ENCODE measurements at places on chromosomes 6 and 20.

GRCh38 chr6:70394518-70395300 is 18.6 kb upstream of the FAM135A start:
- DNase-seq, result no peak

GRCh38 chr20:39851459-39851858 is 837.6 kb downstream of the MAFB start:
- DNase-seq, result peak; percentile 40

DNA sequence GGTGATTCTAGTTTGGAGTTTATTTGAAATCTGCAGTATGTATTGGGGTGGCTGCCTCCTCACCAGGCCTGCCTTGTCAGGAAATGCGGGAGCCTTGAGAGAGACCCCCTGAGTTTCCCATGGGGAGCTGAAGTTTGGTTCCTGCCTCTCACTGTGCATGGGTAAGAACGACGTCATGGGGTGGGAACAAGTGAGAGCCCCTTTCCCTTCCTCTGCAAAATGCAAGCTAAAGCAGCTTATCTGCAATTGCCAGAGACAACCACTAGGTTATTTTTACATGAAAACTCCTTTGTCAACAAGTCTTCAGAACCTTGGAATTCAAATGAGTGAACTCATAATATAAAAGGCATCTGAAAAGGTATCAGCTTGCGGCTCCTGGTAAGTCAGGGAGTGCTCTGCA is 58.4 kb downstream of the TMEM170B start:
- no peak for DNase-seq

DNA sequence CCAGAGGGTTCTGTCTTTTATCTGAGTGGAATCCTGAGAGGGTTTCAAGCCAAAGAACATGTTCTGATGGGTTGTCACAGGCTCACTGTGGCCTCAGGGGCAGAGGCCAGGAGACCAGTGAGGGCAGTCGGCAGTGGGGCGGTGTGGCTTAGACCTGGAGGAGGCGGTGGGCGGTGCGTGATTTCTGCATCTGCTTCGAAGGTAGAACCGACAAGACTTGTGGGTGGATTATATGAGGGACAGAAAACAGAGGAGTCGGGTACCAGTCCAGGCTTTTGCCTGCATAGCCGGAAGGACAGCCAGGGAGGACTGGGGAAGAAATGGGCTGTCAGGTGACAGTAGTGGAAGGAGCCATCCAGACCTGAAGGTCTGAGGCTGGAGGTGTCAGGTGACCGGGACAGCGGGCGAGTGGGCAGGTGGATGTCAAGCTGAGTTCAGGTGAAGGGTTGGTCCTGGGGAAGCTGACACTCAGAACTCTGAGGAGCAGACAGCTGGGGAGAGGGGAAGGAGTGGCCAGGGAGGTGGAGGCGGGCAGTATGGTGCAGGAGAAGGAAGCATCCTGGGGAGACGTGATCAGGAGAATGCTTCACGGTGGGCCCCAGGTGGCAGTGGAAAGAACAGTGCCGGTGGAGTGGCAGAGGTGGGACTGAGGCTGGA is 3.1 kb downstream of the CTSZ start:
- DNase-seq, result no peak

GRCh38 chr20:20837574-20838021 is 125.2 kb upstream of the RALGAPA2 start:
- no peak for DNase-seq

GRCh38 chr6:147759093-147759492 is 250.6 kb downstream of the SAMD5 start:
- peak; percentile 15 for DNase-seq

GRCh38 chr6:125114248-125114858 is 39.2 kb upstream of the TPD52L1 start:
- no peak for DNase-seq

- DNase-seq, result no peak
Observed at GRCh38 chr6:150152891-150153876, 10.3 kb downstream of the PPP1R14C start.

GRCh38 chr6:43524483-43524961 is 7.6 kb downstream of the POLR1C start:
- no peak for DNase-seq

- DNase-seq, result no peak
Observed at GRCh38 chr20:53786071-53786444, 192.4 kb upstream of the ZNF217 start.

GRCh38 chr6:144336900-144337299 is 51.8 kb downstream of the UTRN start:
- no peak for DNase-seq

- no peak for DNase-seq
Observed at GRCh38 chr6:16174416-16175078, 45.7 kb downstream of the MYLIP start.
